ENCODE measurements at places on chromosomes 1 and 21. TPM values are rescaled to one million over a fixed set of nuclear protein-coding genes. Genes with fewer than 3 reads are reported as not detected.

ORC1 gene
- polyA plus RNA-seq = 1.2 TPM

RHD gene
- polyA plus RNA-seq = not detected

CDK18 gene
- polyA plus RNA-seq = 14.3 TPM

ADGRL4 gene
- polyA plus RNA-seq = 0.60 TPM

IVL gene
- 0.03 TPM for polyA plus RNA-seq

ADAM30 gene
- not detected for polyA plus RNA-seq

SH2D1B gene
- 0.60 TPM for polyA plus RNA-seq

FMO4 gene
- polyA plus RNA-seq = 3.4 TPM

PTGFRN gene
- polyA plus RNA-seq = 6.6 TPM

GBP7 gene
- not detected for polyA plus RNA-seq

C1orf174 gene
- 19.9 TPM for polyA plus RNA-seq

NUP210L gene
- 0.01 TPM for polyA plus RNA-seq

HSPB7 gene
- 6.7 TPM for polyA plus RNA-seq

LINGO4 gene
- polyA plus RNA-seq = 0.13 TPM

SLC45A1 gene
- 1.5 TPM for polyA plus RNA-seq

LAD1 gene
- 63.7 TPM for polyA plus RNA-seq

TNFRSF1B gene
- 37.2 TPM for polyA plus RNA-seq

LAMB3 gene
- polyA plus RNA-seq = 49.4 TPM

FOXD2 gene
- 3.0 TPM for polyA plus RNA-seq

KRTAP12-2 gene
- not detected for polyA plus RNA-seq

ATAD3B gene
- 49.4 TPM for polyA plus RNA-seq

EPHB2 gene
- polyA plus RNA-seq = 38.6 TPM

PTAFR gene
- polyA plus RNA-seq = 1.8 TPM

APOBEC4 gene
- polyA plus RNA-seq = not detected

TP73 gene
- polyA plus RNA-seq = 0.22 TPM

MECR gene
- 10.4 TPM for polyA plus RNA-seq

VASH2 gene
- 0.23 TPM for polyA plus RNA-seq

MUL1 gene
- polyA plus RNA-seq = 30.3 TPM

LCE1A gene
- polyA plus RNA-seq = not detected

RGS4 gene
- 0.23 TPM for polyA plus RNA-seq

SLC44A5 gene
- polyA plus RNA-seq = not detected

GJC2 gene
- polyA plus RNA-seq = 0.60 TPM

S100A2 gene
- 2.3 TPM for polyA plus RNA-seq

SEC16B gene
- polyA plus RNA-seq = 1.6 TPM

RAP1GAP gene
- polyA plus RNA-seq = 24.3 TPM

HSD3B2 gene
- 0.93 TPM for polyA plus RNA-seq

UBL4B gene
- 0.06 TPM for polyA plus RNA-seq

CYP2J2 gene
- polyA plus RNA-seq = 5.8 TPM

SPATA1 gene
- polyA plus RNA-seq = not detected

OR2AK2 gene
- not detected for polyA plus RNA-seq

CCDC28B gene
- polyA plus RNA-seq = 3.7 TPM

ADSS2 gene
- 38.4 TPM for polyA plus RNA-seq

LPAR3 gene
- polyA plus RNA-seq = 0.60 TPM

FAM151A gene
- 3.7 TPM for polyA plus RNA-seq

SNRNP40 gene
- 21.0 TPM for polyA plus RNA-seq

OR2L13 gene
- polyA plus RNA-seq = not detected

AKT3 gene
- polyA plus RNA-seq = 7.1 TPM

MSH4 gene
- polyA plus RNA-seq = not detected

THEM5 gene
- not detected for polyA plus RNA-seq

Measured in sigmoid colon (tissue), 7 donors.